Fibroblast of the aortic adventitia (primary cell): ENCODE measurements at places on chromosomes 1 and 21.

- DNase-seq, result no peak
These were observed 1239.3 kb downstream of the AMY1C start for GRCh38 chr1:104989012-104989411.

DNA sequence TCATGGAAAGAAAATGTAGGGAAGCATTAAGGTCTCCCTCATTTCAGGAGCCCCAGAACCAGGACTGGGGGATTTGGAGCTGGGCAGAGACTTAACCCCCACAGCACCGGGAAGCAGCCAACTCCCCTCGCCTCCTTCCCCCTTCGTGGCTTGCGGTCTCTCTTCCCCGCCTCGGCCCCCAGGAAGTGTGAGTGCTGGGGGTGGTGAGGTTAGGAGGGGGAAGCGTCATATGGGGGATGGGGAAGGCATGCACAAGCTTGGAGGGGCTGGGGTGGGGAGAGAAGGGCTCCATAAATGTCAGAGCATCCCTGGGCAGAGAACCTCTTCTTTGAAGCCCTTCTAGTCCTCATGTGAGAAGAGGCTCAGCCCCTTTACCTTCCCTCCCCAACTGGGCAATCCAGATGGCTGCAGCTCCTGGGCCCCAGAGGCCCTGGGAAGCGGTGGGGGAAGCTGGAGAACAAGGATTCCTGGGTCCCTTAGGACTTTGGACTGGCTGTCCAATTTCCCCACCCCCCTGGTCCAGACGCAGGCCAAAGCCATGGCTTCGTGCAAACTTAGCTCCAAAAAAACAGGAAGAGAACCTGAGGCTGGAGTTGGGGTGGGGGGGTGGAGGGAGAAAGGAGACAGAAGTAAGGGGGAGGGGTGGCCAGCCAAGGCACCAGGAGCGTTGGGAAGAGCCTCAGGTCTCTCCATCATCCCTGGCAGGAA lies 7.8 kb downstream of the ZBTB7B start:
- DNase-seq, result no peak

DNA sequence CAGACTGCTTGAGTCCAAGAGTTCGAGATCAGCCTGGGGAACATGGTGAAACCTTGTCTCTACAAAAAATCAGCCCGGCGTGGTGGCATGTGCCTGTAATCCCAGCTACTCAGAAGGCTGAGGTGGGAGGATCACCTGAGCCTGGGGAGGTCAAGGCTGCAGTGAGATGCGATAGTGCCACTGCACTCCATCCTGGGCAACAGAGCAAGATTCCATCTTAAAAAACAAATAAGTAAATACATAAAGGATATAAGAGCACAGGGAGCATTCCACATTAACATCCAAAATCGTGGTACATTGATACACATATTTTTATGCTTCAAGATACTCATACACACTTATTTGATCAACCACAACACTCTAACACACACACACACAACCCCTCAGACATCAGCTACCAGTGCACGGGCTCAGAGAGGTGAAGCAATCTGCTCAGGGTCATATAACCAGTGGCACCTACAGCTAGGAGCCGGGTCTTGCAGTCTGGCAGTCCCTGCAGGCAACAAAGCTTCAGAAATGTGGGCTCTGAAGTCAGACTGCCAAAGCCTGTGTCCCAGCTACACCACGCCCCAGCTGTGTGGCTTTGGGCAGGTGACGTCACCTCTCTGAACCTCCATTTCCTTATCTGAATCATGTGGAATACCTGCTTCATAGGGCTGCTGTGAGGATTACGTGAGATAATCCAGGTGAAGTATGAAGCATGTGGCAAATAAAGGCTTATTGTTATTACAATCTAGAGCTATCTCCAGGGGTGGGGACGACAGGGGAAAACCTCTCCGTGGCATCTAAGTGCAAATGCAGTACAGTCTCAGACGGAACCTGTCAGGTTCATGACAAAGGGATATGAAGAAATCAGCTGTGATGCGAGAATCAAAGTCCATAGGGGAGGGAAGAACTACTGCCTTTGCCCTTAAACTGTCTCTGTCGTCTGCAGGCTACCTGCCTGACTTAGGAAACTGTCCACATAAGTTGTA lies 4.8 kb upstream of the CRYBG2 start:
- no peak for DNase-seq

GRCh38 chr1:65729259-65729658 lies 63.4 kb upstream of the PDE4B start:
- no peak for DNase-seq

DNA sequence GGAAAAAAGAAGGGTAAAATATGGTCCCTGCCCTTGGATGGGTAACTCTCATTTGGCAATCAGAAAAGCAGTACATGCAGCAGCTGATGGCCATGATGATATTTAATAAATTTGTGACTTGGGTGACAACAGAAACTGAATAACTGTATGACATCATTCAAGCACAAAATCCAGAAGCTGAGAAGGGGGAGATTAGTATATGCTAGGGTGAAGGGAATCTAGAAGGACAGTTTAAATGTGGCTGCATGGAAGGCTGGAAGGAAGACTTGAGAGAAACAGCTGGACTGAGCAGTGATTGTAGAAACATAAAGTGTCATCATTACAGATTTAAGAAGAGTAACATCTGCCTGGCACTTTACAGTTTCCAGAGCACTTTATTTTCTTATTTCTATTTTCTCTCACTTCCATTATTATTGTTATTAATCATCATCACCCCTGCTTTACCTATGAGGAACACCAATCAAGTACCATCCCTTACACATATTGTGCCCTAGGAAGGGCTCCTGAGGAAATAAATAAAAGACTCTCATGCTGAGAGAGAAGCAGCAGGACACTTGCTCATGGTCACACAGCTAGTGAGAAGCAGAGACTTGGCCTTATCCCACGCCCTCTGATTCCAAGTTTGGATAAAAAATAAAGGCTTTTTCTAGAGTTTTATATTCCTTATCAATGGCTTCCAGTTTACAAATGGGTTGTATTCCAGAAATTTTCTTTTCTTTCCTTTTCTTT lies 207.2 kb downstream of the PBX1 start:
- peak; percentile 43 for DNase-seq

DNA sequence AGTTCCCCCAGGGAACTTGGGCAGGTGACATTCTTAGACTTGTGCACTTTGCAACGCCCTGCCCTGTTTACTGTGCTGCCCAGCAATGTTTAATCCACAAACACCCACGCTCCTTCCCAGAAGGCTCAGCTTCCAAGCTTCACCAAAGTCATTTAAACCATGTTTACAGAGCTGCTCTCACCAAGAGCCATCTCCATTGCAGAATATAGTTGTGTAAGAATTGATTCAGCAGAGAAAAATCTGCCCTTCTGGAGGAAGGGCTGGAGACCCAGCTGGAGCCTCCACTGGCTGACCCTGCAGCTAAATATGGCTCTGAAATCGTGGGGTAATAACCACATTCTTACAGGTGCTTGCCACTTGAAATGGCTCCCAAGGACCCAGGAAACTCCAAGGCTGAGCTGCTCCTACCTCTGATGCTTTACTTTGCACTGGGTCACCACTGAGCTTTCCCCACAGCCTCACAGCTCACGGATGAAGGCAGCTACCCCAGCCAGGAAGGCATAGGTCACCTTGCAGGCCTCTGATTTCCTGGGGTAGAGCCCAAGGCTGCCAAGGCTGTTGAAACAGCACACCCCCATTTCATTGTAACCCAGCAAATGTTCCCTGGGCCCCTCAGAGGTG lies 8.7 kb downstream of the CAPN2 start:
- DNase-seq, result peak; percentile 77

GRCh38 chr21:28798798-28799197 lies 193.9 kb downstream of the LTN1 start:
- peak; percentile 50 for DNase-seq

DNA sequence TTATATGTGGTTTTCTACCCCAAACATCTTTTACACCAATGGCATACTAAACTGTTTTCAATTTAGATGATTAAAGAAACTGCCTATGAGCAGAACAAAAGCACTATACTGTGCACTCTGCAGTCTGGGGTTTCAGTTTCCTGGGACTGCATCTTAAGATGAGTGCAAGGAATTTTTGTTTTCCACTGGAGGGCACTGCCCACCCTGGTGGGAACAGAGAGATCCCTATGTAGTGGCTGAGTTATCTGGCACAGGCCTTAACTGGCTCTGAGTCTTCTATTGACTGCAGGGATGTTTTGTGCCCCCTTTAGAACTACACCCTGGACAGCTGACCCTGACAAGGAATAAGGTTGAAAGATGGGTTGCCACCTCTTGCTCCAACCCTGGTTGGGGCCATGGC lies 12.0 kb downstream of the PROK1 start:
- DNase-seq, result peak; percentile 35

GRCh38 chr1:24199291-24199900 lies 12.3 kb upstream of the IFNLR1 start:
- peak; percentile 70 for DNase-seq

- DNase-seq, result no peak
These were observed 7.1 kb upstream of the CDK18 start for GRCh38 chr1:205497351-205497750.

DNA sequence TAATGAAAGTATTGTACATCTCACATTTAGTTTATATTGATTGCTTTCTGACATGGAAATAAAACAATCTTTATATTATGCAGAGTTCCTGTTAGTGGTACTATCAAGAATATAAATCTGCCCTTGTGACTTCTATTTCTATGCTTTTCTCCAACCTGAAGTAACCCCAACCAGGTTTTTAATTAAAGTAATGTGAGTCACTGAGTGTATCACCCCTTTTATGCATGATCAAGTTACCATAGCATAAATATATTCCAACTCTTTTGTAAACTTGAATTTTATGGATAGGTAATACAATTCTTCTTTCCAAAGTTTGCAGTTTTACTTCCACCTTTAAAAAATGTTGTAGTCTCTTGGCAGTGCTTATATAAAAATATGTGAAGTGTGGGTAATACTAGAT lies 532.3 kb downstream of the USP25 start:
- no peak for DNase-seq

DNA sequence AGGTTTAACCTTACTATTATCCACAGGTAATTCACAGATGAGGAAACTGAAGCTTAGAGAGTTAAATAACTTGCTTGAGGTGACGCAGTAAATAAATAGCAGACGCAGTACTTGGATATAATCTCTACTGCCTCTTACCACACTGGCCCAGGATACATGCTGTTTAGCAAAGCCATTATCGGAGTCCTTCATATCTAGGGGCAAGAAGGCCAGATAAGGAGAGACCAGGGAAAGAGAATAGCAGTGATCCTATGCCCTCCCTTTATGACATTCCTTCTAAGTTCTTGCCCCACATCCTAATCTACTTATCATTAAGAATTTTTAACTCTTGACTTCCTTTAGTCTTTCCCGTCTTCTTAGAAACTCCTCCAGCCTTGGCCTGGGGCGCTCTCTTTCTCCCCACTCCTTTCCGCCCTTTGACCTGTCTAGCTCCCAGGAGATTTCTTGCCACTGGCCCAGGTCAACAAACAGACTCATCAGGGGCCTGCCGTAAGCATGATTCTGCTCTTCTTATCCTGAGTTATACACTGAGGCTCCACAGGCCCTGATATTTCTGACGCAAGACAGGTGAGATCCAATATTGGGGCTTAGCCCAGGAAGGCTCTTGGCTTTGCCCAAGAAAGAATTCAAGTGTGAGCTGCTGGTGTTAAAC lies 11.4 kb upstream of the SLAMF1 start:
- no peak for DNase-seq

DNA sequence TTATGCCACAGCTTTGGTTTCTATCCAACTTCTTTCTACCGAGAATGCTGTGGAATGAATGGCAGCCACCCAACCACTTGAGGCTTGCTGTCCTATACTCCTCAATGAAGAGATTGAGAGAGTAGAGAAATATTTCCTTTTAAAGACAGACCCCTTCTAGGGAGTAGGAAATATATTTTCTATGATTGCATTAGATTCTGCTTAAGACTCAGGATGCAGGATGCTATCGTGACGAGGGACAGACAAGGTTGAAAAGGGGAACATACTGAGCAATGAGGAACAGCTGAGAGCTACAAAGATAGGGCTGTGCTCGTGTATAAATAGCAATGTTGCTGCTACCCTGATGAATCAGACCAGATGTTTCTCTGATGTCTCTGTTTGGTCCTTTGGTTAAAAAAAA lies 7.1 kb upstream of the RASAL2 start:
- DNase-seq, result peak; percentile 68

DNA sequence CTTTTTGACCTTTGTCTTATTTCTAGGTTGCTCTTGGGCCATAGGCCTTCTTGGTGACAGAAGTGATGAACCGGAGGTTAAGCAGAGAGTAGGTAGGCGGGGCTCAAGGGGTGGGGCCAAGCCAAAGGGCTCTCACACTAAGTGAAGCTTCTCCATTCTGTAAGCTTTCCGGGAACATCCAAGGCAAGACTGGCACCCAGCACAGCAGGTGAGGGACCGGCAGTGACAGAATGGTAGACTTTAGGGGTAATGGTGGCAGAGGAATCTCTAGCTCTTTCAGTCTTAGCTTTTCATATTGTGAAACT lies at the start of gene TNFAIP8L2:
TSS of gene TNFAIP8L2 (plus strand) at position 135 of the 305 bp plus-strand sequence. CDS start 2,049 bp downstream, outside the sequence.
- DNase-seq, result no peak

DNA sequence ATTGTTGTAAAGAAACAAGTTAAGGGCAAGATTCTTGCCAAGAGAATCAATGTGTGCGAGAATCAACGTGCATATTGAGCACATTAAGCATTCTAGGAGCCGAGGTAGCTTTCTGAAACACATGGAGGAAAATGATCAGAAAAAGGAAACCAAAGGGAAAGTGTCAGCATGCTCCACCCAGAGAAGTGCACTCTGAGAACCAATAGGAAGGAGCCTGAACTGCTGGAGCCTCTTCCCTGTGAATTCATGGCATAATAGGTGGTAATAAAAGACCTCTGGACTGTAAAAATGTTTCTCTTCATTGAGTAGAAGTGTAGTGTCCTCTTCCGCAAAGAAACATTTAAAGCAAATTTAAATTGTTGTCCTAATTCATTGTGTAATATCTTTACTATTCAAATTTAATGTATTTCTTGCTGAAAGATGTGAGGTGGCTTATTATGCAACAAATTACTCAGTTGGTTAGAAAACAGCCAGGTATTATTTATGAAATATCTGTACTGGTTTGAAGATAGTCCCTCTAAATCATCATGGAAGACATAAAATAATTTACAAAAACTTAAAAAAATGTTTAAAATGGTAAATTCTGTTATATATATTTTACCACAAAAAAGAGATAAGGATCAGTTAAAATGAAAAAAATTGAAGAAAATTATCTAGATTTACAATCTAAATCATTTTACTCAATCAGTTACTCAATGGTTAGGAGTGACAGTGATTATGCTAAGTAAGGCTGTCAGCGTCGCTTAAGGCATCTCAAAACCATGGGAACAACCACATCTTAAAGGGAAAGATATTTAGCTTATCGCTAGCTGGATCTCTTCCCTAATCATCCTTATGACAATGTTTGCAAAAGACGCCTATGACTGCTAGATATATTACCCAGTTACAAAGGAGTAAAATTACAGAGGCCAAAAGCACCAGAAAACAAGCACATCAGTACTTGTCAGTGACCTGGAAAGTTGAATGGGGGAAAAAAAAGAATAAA lies 31.3 kb downstream of the NVL start:
- DNase-seq, result no peak
